Activated naive CD4-positive, alpha-beta T cell treated with anti-CD3 and anti-CD28 coated beads, Interleukin-2, amount 10 ng/mL, durations not matched to agents 7 days and 5 days (primary cell): ENCODE measurements at places on chromosomes 12 and 14.

GRCh38 chr12:6312529-6313325 lies 2.2 kb downstream of the PLEKHG6 start:
- H3K36me3 ChIP-seq, result no peaks in the 10 kb centered on the region
- no peak overlapping the region for H3K27ac ChIP-seq
- no peak for DNase-seq
- peaks cover 2% of the 10 kb centered on the region for H3K4me1 ChIP-seq

GRCh38 chr12:1639538-1639937 lies 10.5 kb downstream of the WNT5B start:
- H3K36me3 ChIP-seq, result no peaks in the 10 kb centered on the region
- no peak overlapping the region for H3K4me3 ChIP-seq

GRCh38 chr12:39378341-39378740 lies 64.6 kb downstream of the KIF21A start:
- no peak overlapping the region for H3K4me3 ChIP-seq
- no peaks in the 10 kb centered on the region for H3K4me1 ChIP-seq
- H3K27ac ChIP-seq, result no peak overlapping the region

GRCh38 chr12:16573398-16574077 lies 32.4 kb downstream of the LMO3 start:
- no peak overlapping the region for H3K27ac ChIP-seq
- no peaks in the 10 kb centered on the region for H3K4me1 ChIP-seq
- no peak for DNase-seq
- H3K4me3 ChIP-seq, result no peak overlapping the region
- H3K27me3 ChIP-seq, result no peaks in the 10 kb centered on the region
- no peaks in the 10 kb centered on the region for H3K36me3 ChIP-seq

- H3K27me3 ChIP-seq, result peaks cover 3% of the 10 kb centered on the region
- H3K36me3 ChIP-seq, result peaks cover 12% of the 10 kb centered on the region
- H3K27ac ChIP-seq, result no peak overlapping the region
- no peak overlapping the region for H3K4me3 ChIP-seq
Measured at GRCh38 chr14:34711169-34711568, 3.2 kb downstream of the CFL2 start.

DNA sequence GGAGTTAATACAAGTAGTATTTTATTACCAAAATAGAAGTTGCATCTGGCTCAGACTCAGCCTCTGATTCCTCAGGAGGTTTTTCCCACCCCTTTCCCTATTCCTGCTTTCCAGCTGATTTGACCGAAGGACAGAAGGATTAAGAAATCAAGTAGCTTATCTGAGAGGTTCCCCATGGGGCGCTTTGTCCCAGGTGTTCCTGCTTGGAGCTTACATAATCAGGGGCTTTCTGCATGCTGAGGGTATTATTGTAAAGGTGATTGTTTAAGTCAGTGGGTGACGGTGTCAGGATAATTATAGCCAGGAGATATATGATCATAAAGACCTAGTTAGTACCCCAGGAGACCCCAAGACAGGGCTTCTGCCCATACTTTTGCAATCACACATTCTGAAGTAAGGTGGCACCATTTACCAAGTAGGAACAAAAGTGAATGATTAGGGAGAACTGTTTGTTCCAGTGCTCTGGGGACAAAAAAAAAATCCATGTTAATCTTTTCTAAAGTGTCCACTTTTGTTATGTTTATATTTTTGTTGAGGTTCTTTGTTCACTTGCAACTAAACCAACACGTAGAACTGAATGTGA lies 921.3 kb downstream of the NRXN3 start:
- DNase-seq, result no peak
- H3K27ac ChIP-seq, result no peak overlapping the region
- no peaks in the 10 kb centered on the region for H3K36me3 ChIP-seq
- no peaks in the 10 kb centered on the region for H3K27me3 ChIP-seq

DNA sequence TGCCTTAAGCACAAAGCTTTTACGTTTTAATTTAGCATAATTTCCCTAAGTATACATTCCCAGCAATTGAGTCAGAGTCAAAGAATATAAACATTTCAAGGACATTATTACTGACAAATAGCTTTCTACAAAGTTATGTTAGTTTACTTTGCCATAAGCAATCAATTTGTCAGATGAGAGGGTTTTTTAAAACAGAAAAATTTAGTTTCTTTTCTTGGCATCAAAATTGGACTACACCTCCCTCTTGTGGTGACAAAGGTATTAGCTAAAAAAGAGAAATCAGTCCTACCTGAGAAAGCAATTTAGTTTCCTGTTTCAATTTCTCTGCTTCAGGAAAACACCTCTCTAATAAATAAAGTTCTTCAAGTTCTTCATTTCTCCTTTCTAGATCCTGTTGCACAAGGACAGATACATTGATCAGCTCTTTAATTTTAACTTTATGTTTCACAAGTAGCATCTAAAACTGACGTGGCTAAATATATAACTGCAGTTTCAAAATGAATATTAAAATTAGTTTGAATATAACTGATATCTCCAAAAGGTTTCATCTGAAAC lies 39.9 kb downstream of the DNAI7 start:
- H3K36me3 ChIP-seq, result no peaks in the 10 kb centered on the region
- no peak overlapping the region for H3K27ac ChIP-seq
- H3K4me3 ChIP-seq, result no peak overlapping the region
- no peak for DNase-seq

DNA sequence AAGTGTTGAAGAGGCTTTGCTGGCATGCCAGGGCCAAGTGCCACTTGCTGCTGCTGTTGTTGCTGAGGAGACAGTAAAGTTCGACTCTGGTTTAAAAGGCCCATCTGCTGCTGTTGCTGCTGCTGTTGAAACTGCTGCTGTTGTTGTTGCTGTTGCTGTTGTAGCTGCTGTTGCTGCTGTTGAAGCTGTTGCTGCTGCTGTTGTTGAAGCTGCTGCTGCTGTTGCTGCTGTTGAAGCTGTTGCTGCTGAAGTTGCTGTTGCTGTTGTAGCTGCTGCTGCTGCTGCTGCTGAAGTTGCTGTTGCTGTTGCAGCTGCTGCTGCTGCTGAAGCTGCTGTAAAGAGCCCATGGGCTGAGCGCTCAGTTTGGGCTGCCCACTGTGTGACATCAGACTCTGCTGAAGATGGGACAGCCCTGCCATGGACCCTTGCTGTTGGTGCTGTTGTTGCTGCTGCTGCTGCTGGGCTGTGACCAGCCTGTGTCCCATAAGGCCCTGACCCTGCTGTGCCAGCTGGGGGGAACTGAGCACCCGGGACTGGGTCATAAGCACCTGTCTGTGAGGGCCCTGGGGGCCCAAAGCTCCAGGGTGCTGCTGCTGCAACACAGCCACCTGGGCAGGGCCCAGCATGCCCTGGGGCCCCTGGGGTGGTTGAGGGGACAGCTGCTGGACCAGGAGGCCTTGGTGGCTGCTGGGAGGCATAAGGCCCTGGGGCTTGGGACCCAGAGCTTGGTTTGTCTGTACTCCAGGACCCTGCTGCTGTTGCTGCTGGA lies 14.3 kb upstream of the PRKAG1 start:
- H3K36me3 ChIP-seq, result peaks cover 43% of the 10 kb centered on the region
- peaks cover 4% of the 10 kb centered on the region for H3K4me1 ChIP-seq
- H3K27ac ChIP-seq, result peak overlapping the region; percentile 33
- no peaks in the 10 kb centered on the region for H3K27me3 ChIP-seq
- no peak overlapping the region for H3K4me3 ChIP-seq
